Non-pigmented ciliary epithelial cell (primary cell): ENCODE measurements at places on chromosomes 7 and 10.

- no peak for DNase-seq
Observed at GRCh38 chr7:27189295-27189996, 4.4 kb upstream of the HOXA11 start.

DNA sequence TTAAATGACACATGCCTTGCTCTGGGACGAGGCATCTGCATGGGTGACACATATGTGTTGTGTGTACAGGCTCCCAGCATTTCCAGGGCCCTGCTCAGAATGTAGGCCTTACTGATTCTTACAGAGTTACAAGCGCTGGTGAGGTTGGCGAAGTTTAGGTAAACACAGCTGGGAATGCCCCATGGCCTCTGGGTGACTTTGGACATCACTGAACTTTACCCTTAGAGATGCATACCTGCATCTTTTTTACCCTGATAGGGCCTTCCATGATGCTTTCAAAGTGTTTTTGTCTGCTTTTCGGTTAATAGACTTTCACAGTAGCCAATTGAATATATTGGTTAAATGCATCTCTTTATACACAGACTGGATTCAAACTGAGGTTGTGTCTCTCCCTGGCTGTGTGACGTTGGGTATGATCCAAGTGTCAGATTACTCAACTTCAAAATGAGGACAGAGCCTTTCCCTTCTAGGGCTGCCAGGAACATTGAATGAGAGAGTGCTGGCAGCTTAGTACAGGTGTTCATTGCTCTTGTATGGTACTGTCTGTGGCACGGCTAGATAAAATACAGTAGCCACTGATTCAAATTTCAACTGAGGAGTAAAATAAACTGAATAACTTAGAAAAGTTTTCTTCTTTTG lies 29.5 kb downstream of the EGFR start:
- no peak for DNase-seq

- DNase-seq, result no peak
Observed at GRCh38 chr7:134465491-134465890, 6.6 kb upstream of the AKR1B1 start.

DNA sequence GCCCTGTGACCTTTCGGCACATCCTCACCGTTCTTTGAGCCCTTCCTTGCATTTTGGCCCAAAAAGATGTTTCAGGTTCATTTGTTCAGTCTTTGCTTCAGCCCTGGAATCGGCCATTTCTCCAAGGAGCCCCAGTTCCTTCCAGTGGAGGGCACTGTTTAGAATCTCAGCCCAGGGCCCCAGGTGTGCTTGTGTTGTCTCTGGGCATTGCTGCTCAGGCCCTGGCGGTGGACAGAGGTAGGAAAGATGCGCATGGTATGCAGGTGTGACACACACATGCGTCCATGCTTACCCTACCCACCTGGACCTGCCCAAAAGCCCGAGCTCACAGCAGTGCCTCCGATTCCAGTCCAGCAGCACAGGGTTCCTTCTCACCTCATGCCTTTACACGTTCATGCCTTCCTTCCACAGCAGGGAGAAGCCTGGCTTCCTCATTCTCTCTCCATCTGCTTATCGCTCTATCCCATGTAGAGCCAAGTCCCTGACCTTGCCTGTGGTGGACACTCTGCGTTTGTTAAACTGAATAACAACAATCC lies 70.6 kb downstream of the LHPP start:
- DNase-seq, result no peak

DNA sequence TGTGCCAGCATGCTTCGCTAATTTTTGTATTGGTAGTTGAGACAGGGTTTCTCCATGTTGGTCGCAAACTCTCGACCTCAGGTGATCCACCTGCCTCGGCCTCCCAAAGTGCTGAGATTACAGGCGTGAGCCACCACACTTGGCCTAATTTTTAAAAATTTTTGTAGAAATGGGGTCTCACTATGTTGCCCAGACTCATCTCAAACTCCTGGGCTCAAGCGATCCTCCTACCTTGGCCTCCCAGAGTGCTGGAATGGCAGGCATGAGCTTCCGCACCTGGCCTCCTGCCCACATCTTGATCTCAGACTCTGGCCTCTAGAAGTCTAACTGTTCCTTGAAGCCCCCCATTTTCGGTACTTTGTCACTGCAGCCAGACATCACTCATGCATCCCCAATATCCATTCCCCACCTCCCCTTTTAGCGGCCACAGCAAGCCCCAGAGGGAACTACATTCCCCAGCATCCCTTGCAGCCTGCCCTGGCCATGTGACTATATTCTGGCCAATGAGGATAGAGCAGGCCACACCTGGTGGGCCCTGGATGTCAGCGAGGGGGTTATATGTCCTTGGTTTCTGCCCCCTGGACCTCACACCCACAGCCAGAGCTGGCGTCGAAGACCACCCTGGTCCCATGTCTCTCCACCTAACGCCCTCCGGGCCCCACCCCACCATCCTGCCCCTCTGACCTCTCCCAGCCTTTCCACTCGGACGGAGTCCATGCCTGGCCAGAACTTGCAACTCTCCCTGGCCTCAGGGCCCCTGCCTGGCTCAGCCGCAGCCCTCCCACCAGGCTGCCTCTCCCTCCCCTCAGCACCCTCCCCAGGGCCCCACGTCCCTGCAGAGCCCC lies 33.8 kb downstream of the MICALL2 start:
- DNase-seq, result no peak

DNA sequence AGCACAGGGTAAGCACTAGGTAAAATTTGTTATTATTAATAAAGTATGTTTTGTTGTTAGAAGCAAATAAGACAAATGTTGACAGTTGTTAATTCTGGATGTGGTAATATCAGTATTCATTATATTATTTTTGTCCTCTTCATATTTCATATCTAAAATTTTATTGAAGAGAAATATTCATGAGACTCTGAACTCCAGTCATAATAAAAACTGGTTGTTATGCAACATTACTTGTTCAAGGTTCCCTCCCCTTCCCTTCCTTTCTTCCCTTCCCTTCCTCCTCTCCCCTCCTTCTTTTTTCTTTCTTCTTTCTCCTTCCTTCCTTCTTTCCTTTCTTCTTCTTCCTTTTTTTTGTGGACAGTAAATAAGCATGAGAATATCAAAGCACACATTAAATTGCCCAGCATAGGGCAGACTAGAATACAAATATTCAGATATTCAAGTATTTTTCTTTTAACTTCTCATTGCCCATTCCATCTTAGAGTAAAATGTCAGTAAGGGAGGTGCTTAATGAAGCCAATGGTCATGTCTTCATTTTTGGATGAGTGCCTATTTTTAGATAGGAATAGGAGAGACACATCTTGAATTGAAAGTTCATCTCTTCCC lies 245.0 kb downstream of the INHBA start:
- no peak for DNase-seq

GRCh38 chr10:85513436-85513835 lies 853.2 kb downstream of the GRID1 start:
- no peak for DNase-seq

GRCh38 chr7:30519122-30519521 lies 14.5 kb upstream of the GGCT start:
- no peak for DNase-seq

- DNase-seq, result no peak
Observed at GRCh38 chr10:46277840-46278239, 9.0 kb upstream of the ANTXRL start.

DNA sequence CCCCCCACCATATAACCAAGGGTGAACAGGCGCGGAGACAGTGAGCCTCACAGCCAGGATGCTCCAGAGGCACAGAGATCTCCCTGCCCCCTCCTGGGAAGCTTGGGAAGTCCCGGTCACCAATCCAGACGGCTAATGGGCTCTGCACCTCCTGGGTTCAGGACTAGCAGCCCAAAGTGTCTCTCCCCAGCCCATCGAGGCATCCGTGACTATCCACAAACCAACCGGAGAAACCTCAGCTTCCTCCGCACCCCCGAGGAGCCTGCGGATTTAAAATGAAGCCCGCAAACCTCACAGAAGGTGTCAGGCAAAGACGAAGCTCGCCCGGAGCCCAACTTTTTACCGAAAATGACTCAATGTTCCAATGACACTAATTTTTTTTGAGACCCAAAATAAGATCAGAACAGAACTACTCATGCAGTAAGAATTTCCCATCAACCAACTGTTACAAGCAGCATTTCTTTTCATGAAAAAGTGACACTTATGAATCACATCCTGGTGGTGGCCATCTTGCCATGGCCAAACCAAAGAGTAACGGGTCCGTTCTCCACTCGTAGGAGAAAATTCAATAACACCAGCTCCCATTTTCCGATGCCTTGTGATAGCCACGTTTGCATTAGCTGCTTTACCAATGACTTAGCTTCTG lies 6.0 kb downstream of the PDGFA start:
- DNase-seq, result no peak

GRCh38 chr10:34181553-34182300 lies 633.4 kb downstream of the PARD3 start:
- no peak for DNase-seq

- no peak for DNase-seq
Observed at GRCh38 chr7:36416251-36416650, 26.6 kb downstream of the ANLN start.

DNA sequence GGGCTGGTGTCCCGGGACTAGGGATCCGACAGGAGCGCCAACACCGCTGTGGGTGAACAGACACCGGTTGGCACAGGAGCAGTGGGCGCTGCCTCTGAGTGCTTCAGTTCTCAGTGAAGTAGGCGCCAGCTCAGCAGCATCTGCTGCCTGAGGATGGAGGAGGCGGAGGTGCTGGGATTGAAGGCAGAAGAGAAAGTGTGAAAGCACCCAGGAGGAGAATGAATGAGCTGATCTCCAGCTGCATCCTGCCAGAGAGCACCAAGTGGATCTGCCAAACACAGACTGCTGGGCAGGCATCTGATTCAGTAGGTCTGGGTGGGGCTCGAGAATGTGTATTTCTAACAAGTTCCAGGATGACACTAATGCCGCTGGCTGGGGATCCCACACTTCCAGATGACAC lies 74.5 kb downstream of the LANCL2 start:
- DNase-seq, result no peak

- DNase-seq, result no peak
Observed at GRCh38 chr7:6536262-6537260, 14.7 kb downstream of the GRID2IP start.

- DNase-seq, result no peak
Observed at GRCh38 chr10:115773832-115774231, 499.2 kb downstream of the GFRA1 start.

DNA sequence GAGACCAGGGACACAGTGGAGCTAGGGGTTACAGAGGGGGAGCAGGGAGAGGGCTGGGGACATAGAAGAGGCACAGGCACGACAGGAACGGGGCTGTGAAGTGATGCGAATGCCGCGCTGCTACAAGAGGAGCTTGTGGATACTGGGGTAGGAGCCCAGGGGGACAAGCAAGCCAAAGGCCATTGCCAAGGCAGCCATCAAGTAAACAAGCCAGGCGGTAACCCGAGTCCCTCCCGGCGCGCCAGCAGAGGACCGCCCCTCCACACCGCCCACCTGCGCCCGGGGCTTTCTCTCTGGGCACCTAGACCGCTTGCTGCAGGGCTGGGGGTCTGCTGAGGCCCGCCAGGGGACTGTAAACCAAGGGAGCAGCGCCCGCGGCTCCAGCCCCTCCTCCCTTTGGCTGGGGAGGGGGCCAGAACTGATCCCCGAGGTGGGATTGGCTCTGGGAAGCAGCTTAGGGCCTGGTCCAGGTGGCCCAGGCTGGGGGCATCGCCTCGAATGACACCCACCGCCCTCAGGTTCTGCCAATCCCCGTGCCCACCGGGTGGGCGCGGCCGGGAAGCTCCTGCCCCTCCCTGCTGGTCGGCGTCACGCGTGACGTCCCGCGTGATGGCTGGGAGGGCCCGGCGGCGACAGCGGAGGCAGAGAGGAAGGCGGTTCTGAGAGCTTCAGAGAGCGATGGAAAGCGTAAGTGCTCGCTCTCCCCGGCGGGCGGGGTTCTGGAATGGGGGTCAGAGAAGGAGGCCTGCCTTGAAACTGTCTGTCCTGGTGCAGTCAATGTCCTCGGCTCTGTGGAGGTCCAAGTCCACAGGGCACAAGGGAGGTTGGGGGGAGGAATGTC lies 982 bp downstream of the SFXN3 start:
- no peak for DNase-seq

- no peak for DNase-seq
Observed at GRCh38 chr7:114417290-114417689, 2.7 kb downstream of the FOXP2 start.

- no peak for DNase-seq
Observed at GRCh38 chr7:4066206-4066605, 615.9 kb upstream of the FOXK1 start.

DNA sequence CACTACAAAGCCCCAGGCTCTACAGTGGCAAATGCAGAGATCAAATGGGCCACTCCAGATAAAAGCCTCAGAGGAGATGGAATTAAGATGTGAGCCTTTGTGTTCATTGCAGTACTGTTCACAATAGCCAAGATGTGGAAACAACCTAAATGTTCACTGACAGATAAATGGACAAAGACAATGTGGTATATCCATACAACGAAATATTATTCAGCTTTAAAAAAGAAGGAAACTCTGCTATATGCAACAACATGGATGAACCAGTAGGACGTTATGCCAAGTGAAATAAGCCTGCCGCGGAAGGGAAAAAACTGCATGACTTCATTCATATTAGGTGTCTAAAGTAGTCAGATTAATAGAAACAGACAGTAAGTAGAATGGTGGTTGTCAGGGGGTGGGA lies 170.5 kb upstream of the TBX20 start:
- no peak for DNase-seq

DNA sequence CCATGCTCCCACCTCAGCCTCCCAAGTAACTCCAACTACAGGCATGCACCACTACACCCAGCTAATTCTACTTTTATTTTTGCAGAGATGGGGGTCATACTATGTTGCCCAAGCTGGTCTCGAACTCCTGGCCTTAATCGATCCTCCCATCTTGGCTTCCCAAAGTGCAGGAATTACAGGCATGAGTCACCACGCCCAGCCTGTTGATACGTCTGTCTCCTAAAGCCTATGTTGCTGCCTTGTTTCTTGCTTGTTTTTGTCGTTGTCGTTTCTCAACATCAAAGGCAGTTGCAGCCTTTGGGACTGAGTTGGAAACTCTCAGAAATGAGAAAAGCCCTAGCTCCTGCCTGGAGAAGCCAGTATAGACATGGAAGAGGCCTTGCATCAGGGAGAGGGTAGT lies 49.9 kb downstream of the SORBS1 start:
- DNase-seq, result no peak
